Right forelimb (tissue), 1 donor: ENCODE measurements at places on chromosomes 3 and 15.
A peak's percentile ranks its signal among the peaks of the same experiment; 100 is the strongest.

GRCh38 chr3:45704301-45704943 is 15.2 kb downstream of the SACM1L start:
- DNase-seq, result no peak

- no peak for DNase-seq
These were observed 81.4 kb upstream of the TBC1D5 start for GRCh38 chr3:17823816-17824215.

GRCh38 chr3:39990532-39990931 is 181.1 kb downstream of the MYRIP start:
- no peak for DNase-seq

GRCh38 chr3:185992831-185993374 is 55.1 kb upstream of the TRA2B start:
- DNase-seq, result no peak

DNA sequence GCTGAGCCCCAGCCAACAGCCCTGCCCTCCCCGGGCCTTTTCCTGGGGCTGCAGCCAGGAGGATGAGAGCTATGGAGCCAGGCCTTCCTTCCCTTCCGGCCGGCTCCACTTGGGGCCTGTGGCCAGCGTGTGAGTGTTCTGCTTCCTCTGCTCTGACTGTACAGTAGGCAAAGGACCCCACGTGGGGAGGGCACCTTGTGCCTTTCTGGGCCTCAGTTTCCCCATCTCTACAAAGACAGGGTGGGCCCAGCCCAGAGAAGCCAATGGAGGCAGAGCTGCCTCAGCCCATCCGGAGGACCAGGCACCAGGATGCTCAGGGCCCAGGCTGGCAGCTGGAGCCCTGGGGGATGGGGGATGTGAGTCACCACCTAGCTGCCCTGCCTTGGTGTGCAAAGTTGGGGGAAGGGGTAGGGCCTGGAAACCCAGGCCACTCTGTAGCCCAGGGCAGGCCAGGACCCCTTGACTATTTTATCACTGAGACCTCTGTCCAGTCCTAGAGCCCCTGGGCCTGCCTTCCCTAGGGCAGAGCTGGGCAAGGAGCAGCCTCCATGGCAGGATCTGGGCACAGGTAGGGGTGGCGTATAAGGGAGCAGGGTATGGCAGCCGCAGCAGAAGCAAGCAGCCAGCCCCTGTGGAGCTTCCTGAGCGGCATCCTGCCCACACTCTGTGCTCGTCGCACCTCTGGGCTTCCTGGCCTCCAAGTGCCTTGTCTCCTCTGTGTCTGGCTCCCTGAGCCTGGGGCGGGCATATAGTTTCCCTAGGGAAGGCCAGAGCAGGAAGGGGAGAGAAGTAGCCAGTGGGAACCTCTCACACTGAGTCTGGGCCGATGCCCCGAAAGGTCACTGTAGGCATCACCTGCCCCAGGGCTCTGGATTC is 1.8 kb downstream of the PSTPIP1 start:
- peak; percentile 66 for DNase-seq

DNA sequence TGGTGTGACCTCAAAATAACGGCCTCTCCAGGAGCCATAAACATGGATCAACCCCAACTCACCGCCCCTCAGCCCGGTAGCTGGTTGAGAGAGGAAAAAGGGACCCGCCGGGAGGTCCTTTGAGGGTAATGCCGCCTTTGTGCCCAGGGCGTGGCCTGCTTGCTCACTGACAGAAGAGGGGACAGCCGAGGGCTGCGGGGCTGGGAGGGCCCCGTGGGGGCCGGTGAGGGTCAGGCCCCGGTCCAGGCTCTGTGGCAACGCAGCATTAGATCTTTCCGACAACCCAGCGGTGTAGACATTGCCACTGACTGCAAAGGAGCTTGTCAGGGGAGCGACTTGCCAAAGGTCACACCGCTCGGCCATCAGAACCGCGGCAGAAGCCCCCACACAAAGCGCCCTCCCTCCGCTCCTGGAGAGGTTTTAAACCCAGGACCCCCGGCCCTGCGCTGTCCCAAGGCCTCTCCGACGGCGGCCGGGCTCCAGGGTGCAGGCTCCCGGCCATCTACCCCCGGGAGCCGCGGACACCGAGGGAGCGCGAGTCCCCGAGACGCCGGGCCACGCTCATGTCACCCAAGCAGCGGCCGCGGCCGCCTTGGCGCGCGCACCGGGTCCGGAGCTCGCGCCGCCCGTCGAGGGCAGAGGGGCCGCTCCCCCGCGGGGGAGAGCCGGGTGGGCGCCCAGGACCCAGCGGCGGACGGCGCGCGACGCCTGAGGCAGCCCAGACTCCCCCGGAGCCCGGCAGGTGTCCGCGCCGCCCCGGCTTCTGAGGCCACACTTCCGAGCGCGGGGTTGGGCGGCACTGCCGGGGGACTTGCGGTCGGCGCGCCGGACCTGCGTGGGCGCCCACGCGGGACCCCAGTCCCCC is 975 bp downstream of the PCSK6 start:
- no peak for DNase-seq

DNA sequence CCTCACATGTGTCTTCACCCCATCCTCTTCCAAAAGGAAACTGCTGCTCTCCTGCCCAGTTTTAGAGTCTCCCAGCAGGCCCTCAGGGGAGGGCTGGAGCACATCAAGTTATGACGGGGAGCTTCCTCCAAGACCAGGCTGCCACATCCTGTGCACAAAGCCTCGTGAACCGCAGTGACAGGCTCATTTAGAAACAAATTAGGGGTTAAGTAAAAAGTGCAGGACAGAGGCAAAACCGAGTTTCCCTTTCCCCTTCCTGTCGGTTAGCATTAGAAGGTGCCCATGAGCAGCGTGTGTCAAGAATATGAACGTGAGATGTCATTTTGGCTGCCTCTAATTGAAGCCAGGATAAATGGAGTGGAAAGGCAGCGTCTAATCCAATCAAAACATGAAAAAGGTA is 199.7 kb downstream of the ARRDC4 start:
- peak; percentile 51 for DNase-seq

DNA sequence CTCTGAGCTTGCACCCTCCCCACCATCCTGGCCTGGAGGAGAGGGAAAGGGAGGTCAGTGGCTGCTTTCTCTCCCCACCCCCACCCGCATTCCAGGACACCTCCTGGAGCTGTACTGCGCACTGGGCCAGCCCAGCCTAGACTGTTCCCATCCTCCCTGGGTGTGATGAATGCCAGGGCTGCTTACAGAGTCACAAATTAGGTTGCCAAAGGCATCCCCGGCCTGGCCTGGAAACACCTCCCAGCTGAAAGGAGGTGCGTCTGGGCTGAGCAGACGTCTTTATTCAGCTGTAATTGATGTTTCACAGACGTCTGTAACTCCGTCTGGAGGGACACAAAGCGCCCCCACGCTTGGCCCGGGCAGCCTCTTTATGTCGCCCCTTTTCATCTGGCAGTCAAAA is 47.6 kb downstream of the RHCG start:
- DNase-seq, result no peak

GRCh38 chr3:10160925-10161324 is 3.8 kb upstream of the IRAK2 start:
- DNase-seq, result no peak

- no peak for DNase-seq
These were observed 128.3 kb downstream of the SMAD6 start for GRCh38 chr15:66830358-66830757.

- DNase-seq, result no peak
These were observed 72.8 kb downstream of the KLF15 start for GRCh38 chr3:126284258-126284904.

- DNase-seq, result no peak
These were observed 102.9 kb downstream of the SHQ1 start for GRCh38 chr3:72745146-72745999.

DNA sequence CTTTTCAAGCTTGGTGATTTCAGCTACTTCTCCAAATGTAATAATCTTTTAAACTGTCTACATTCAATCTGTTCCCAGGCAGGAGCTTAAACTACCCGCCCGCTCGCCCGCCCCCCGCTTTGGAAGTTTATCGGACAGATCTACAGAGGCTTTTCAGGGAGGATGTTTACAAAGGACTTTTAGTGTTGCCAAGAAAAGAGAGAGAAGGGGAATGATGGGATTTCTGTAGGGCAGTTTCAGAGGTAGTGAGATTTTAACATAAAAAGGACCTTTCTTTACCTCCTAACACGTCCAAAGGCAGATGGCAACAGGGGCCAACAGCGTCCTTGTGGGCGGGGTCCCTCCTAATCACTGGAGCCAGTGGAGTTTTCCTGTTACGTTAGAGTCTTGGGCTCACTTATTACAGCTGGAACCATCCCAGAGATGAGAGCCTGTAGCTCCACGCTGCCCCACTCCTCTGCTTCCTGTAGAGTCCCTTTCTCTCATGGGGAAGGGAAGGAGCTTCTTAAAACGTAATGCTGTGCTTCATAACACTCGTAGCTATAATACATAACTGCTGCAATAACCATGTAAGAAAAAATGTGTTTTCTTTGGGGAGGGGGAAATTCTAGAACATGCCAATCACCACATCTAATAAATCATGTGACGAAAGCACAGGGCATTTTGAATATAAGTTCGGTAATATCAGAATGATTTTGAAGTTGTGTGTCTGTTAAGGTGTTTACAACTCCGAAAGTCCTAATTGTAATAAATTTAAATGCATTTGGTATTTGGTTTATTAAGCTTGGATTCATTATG is 30.9 kb downstream of the HES1 start:
- DNase-seq, result no peak

- no peak for DNase-seq
These were observed 171.6 kb downstream of the PPM1L start for GRCh38 chr3:160927620-160928019.

DNA sequence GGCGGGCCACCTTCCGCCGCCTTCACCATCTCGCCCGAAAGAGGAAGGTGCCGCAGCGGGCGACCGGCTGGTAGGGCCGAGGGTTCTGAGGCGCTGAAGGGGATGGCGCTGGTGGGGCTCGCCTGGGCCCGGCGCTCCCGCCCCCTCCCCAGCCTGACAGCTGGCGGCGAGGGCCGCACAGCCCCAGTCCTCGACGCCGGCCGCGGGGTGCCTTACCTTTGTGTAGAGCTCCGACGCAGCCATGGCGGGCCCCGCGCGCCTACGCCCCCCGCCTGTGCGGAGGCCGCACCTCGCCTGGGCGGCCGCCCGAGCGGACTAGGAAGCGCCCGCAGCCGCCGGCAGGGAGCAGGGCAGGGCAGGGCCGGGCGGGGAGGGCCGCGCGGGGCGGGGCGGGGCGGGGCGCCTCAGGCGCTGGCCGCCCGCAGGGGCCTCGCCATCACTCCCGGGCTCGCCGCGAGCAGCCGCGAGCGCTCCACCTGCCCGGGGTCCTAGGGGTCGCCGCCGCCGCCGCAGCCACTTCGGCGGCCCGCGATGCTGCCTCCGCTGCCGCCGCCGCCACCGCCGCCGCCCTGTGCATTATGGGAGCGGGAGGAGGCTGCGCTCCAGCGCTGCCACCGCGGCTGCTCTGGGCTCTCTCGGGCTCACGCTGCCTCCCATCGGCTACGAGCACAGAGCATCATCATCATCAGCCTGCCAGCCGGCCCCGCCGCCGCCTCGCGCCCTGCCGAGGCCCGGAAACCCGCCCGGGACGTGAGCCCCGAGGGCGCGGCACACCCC is at the start of gene MYO5A:
Gene MYO5A (minus strand): TSS at position 317 of the 777 bp plus-strand sequence. CDS start 74 bp downstream, at position 243.
- peak; percentile 79 for DNase-seq

DNA sequence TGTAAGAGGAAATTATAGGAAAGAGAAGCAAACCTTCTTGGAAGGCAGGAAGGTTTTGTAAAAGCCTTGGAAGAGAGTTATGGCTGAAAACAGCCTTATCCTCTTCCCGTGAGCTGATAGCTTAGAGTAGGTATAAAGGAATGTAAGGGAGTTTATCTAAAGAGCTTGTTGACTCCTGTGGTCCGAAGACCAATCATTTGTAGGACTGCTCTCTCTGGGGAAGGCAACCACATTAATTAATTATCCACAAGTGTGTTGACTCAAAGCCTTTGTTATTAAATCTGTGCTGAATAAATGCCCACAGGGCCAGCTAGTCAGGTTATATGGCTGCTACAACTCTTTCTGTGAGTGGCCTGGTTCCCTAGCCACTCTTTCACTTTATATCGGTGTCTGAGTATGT is 452.1 kb upstream of the RASGRP1 start:
- no peak for DNase-seq

GRCh38 chr3:87924485-87924884 is 134.3 kb downstream of the CGGBP1 start:
- no peak for DNase-seq

DNA sequence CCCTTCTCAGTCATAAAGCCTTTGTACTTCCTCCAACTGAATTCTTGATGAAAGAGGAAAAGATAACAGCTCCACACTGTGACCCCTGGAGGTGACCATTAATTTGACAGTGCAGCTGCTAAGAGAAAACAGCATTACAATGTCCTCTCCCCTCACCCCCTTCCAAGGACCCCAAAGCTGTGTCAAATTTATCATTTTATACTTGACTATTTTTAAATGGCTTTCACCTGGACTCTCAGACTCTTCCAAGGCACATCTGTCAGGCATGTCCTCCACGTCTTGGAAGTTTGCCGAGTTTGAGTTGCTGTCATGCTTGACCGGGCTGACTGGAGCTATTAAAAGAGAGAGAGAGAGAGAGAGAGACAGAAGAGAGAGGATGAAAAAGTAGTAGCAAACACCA is 236.5 kb downstream of the WDR72 start:
- DNase-seq, result no peak

DNA sequence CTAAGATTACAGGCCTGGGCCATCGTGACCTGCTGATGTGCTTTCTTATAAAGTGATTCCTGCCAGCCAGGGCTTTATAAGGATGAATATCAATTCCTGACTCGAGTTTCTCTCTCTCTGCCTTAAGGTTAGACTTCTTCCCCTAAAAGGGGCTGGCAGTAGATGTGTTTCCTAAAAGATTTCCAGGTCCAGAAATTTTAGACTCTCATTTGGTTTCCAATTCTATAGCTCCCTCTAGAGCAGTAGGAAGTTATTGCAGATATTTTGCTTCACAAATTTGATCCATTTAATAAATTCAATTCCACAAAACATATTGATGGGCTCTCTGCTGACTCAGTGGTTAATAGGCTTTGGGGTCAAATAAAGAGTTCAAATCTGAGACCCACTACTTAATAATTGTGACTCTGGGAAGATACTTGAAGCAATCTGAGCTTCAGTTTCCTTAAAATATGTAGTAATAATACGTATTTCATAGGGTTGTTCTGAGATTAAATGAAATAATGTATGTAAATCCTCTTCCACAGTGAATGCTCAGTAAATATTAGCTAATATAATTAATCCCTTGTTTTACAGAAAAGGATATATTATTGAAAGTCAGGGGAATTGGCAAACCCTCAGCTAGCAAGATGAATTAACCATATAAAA is 2.1 kb downstream of the TRIM69 start:
- no peak for DNase-seq

DNA sequence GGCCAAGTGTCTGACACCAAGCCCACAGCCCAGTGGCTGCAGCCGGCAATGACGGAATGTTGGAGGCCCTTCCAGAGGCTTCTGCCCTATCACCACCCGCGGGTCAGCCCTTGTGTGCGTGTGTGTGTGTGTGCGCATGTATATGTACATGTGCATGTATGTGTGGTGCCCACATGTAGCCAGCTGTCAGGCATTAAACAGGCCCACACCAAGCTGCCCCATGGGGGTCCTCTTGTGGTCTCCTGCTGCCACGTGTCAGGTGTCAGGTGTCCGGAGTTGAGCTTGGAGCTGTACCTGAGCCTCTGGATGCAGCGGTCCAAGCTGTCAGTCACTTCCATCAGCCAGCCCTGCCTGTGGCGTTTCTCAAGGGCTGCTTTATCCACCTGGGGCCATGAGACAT is 13.9 kb downstream of the UROC1 start:
- no peak for DNase-seq
